ENCODE measurements at places on chromosomes 3 and 15. TPM values are rescaled to one million over a fixed set of nuclear protein-coding genes. Genes with fewer than 3 reads are reported as not detected.

PFKFB4 gene
- 13.3 TPM for total RNA-seq

CCDC39 gene
- not detected for total RNA-seq

ZNF639 gene
- 66.8 TPM for total RNA-seq

TICRR gene
- total RNA-seq: 2.9 TPM

UBA7 gene
- total RNA-seq: 49.7 TPM

ONECUT1 gene
- not detected for total RNA-seq

POC1A gene
- total RNA-seq: 5.7 TPM
